ENCODE measurements at places on chromosomes 4 and X.

GRCh38 chr4:161991811-161992210 lies 172.0 kb downstream of the FSTL5 start:
- no peak for DNase-seq

- no peak for DNase-seq
Measured at GRCh38 chr4:176834531-176834930, 41.8 kb upstream of the VEGFC start.

DNA sequence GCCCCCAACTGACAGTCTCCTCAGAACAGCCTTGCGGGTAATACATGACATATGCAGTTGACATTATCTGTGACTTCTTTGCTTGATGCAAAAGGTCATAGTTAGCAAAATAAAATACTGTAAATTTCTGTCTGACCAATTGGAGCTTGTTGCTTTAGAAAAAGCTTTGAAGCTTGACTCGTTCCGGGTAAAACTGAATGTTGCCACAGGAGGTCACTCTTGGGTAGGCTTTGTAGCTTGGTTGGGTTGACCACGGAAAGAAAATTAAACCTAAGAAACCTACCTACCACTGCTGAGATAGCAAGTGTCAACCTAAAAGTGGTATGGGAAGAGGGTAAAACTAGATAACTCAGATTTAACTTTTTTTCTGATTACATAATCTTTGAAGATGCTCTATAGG lies 23.2 kb downstream of the PRPS2 start:
- DNase-seq = peak; percentile 60

DNA sequence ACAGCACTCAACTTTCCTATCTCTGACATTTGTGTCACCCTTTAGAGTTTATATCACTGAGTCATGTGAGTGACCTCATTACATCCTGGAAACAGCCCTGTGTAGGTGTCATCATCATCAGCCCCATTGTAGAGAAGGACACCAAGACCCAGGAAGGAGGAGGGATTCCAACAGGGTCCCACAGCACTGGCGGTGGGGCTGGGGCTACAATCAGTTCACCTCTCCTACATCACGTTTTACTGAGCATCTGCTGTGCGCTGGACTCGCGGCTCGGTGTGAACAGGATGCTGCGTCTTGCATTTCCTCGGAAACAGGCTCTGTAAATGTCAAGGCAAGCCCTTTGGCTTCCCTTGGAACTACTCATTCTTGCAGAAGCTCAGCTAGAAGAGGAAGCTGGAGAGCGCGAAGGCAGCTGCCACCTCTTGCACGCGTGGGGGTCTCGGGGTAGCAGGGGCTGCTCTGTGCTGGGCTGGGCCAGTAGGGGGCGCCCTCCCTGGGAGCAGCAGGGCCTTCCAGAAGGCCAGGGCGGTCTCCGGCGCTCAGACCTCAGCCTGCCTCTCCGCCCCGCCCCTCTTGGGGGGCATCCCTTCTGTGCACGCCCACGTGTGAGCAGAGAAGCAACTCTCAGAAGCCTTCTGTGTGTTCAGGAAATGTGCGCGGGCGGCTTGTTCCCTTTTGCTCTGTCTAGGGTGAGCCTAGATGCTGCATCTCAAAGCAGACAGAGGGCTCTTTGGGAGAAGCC lies 29.0 kb downstream of the REELD1 start:
- no peak for DNase-seq

DNA sequence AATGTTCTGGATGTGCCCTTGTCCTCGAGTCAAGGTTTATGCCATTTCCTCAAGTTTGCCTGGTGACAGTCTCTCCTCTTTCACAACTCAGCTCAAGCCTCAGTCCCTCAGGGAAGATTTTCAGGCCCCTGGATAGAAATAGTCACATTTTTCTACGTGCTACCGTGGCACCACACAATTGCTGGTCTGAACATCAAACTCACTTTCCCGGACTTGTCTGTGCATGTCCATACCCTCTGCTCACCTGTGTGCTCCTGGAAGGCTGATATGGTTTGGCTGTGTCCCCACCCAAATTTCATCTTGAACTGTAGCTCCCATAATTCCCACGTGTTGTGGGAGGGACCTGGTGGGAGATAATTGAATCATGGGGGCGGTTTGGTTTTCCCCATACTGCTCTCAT lies 129.7 kb downstream of the HS3ST1 start:
- no peak for DNase-seq

GRCh38 chr4:42954963-42955669 lies 62.6 kb downstream of the GRXCR1 start:
- DNase-seq = no peak

- DNase-seq = no peak
Measured at GRCh38 chr4:104909376-104909775, 237.3 kb upstream of the TET2 start.

DNA sequence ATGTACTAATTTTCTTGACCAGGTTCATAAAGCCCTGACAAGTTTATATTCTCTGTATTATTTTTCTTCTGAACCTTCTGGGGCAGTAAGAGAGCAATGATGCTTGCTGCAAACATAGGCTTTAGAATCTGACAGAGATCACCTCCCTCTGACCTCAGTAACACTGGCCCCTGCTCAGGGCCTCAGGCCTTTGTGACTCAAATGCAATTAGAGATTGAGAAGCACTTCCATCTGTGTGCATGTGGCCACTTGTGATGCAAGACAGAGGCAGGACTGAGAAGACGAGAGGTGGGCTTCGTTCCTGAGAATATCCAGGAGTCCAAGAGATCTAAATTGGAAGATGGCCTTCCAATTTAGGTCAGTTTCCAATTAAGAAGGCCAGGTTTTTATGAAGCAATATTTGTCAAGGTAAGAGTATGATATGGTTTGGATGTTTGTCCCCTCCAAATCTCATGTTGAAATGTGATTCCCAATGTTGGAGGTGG lies 82.8 kb upstream of the VEGFC start:
- DNase-seq = no peak

GRCh38 chr4:107719922-107720722 lies at the start of gene PAPSS1:
PAPSS1 (minus strand) TSS chr4:107720234; CDS start chr4:107720179, 55 bp downstream.
- peak; percentile 98 for DNase-seq

- DNase-seq = no peak
Measured at GRCh38 chr4:153114771-153115321, 89.4 kb upstream of the TRIM2 start.

DNA sequence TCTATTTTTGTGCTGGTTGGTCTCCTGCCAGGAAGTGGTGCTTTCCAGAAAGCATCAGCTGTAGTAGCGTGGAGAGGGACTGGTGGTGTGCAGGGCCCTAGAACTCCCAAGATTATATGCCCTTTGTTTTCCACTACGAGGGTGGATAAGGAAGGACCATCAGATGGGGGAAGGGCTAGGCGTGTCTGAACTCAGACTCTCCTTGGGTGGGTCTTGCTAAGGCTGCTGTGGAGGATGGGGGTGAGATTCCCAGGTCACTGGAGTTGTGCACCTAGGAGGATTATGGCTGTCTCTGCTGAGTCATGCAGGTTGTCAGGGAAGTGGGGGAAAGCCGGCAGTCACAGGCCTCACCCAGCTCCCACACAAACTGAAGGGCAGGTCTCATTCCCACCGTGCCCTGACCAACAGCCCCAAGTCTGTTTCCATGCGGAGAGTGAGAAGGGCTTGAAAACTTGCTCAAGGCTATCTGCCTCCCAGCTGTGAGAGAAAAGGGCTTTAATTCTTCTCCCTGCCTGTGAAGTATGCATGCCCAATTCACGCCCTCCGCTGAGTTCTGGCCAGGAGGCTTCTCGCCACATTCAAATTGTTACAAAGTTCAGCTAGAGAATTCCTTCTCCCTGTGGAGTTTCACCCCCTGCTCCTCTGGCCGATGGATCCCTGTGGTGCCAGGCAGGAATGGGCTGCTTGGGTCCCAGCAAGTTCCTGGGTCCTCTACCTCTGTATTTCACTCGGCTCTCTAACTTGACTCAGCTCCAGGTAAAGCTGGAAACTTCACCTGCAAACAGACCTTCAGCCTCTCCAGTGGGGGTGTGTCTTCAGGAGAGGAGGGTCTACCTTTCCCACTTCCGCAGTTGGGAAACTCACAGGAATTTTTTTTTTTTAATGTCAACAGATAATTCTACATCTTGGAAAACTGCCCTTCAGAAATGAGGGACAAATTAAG lies 7.7 kb upstream of the CSTF2 start:
- DNase-seq = no peak

DNA sequence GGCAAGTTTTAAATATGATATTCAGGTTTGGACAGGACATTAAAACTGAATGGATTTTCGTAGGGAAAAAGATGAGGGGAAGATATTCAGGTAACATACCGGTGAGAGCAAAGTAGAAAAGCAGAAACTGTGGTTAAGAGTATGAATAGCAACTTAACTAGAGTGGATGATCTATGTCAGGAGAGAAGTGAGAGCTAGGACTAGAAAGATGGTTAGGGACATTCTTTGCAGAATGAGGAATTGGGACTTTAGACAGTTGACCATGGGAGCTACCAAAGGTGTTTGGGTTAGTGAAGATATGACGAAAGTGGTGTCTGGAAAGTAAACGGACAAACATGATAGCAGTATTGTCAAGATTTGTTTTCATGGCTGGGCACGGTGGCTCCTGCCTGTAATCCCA lies 45.2 kb downstream of the ANXA5 start:
- DNase-seq = no peak

GRCh38 chr4:152556283-152556682 lies 20.4 kb upstream of the FBXW7 start:
- peak; percentile 88 for DNase-seq

DNA sequence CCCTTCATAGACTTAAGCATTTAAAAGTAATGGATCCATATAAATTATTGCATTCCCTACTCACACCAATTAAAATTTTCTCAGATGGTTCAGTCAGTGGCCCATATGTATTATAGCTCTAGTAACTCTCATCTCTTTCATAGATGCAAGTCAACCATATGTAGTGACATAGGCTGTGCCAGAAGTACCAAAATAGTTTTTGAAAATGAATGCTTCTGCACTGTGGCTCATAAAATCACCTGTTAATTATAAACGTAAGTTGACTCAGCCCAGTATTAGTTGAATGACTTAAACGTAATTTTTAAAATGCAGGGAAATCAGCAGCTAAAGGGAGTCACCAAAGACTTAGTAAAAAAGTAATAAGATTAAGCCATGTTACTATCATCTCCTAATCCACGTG lies 143.8 kb downstream of the PPARGC1A start:
- no peak for DNase-seq

GRCh38 chrX:15790769-15791290 lies 546 bp downstream of the ZRSR2 start:
- DNase-seq = no peak

- no peak for DNase-seq
Measured at GRCh38 chr4:94244829-94245185, 37.1 kb downstream of the SMARCAD1 start.

DNA sequence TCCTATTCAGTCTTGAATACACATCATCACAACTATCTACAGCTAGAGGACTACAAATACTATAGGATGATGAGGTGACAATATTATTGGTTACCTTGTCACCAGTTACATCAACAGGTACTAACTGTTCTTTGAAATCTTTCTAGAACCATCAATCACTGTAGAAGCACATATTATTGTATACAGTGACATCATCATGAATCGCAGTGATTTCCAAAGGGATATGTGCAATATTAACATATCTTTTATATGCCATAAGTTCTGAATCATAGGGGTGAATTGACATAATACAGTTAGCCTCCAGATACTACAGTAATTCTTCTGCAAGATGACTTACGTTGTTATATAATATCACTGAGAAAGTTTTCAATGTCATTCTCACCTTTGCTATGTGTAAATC lies 105.2 kb upstream of the HPGD start:
- no peak for DNase-seq

GRCh38 chrX:46626566-46626965 lies 53.0 kb downstream of the CHST7 start:
- no peak for DNase-seq

GRCh38 chr4:16056681-16057385 lies 27.0 kb downstream of the PROM1 start:
- no peak for DNase-seq

DNA sequence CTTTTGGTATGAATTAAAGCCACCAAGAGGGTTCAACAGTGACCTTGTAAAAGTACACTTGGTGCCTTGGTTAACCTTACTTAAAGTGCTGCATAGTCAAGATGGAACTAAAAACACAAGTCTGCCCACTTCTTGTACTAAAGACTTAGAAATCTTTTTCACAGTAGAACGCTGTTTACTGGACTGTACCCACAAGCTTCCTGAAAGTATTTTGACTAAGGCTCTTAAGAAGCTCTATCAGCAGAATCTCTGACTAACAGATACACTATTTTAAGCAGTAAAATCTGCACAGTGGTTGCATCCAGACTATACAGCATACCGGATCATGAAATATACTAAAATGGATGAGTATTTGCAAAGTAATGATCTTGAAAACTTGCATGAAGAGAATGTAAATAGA lies 7.2 kb downstream of the RAB28 start:
- peak; percentile 93 for DNase-seq

DNA sequence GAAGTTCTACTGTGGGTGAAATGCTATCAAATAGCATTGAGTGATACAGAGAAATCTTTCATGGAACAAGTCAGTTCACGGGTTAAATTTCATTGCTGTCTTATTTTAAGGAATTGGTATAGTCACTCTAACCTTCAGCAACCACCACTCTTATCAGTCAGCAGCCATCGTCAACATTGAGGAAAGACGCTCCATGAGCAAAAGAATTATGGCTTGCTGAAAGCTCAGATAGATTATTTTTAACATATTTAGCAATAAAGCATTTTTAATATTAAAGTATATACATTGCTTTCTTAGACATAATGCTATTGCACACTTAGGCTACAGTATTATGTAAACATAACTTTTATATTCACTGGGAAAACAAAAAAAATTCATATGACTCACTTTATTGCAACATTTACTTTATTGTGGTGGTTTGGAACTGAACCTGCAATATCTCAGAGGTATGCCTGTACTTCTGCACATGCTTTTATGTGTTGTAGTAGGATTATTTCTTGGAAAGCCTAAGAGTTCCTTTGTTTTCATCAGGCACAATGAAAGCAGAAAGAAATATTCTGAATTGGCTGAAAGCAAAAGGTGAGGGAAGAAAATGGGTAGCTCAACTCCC lies 586.7 kb downstream of the GBA3 start:
- DNase-seq = no peak

- DNase-seq = no peak
Measured at GRCh38 chrX:44785652-44786051, 58.2 kb upstream of the DUSP21 start.

DNA sequence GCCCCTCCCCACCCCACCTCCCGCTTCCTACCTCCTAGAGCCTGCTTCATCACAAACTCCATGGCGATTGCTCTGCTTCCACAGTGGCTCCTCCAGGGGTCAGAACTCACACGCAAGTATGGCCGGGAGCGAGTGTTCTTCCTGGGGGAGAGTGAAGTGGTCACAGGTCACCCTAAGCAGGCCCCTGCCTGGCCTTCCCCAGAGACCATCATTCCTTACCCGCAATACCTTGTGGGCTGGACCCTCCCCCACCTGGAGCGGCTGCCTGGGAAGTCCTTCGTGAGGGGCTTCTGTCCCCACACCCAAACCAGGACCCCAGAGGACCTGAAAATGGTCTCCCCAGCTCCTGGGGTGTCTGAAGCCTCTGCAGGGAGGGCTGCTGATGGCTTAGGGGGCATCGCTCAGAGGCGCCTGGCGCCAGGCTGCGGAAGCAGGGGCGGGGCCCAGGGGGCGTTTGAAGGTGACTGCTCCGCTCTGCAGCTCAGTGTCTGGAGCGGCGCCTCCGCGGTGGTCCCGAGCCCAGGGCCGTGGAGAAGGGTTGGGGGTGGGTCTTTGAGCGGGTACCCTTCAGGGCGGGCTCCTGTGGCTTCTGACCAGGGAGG lies 1.4 kb downstream of the CPLX1 start:
- DNase-seq = no peak
